Esophagus mucosa (tissue), 1 donor: ENCODE measurements at places on chromosomes 2 and 18. TPM values are rescaled to one million over a fixed set of nuclear protein-coding genes. Genes with fewer than 3 reads are reported as not detected.

DNA sequence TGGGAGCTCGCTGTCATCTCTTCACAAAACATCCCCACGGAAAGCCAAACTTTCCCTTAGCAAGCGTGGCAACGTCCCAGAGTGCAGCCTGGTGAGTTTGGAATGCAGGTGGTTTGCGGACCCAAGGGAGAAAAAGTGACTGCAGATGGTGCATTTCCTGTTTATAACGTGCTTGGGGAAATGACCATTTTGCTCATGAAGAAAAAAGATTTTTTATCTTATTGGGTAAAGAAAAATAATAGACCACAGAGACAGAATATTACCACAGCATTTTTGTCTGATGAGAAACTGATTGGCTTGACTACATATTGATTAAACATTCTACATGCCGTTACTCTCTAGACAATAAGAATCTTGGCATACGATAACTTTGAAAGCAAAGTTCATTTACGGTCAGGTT, 136.5 kb downstream of the COPS8 start:
- ATAC-seq: no peak

DNA sequence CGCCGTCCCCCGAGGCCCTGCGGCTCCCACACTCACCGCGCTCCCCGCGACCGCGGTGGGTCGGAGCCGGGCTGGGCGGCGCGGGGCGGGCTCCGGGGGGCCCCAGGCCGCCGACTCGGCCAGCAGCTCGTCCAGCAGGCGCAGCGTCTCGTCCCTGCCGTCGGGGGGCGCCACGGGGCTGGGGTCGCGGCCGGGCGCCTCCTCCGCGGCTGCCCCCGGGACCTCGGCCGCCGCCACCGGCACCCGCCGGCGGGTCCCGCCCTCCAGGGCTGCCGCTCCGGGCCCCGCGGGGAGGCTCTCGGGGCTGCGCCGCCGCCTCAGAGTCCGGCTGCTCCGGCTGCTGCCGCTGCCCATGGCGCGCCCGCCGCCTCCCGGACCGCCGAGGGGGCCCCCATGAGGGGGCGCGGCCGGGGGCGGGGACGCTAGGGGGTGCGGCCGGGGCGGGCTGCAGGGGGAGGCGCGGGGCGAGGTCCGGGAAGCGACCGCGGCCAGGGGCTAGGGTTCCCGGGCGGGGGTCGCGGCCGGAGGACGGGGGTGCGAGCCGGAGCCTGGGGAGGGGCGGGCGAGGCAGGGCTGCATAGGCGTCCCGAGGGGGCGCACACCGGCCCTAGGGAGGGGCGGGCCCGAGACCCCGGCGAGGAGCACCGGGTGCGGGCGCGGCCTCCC, at the start of gene CYS1:
Gene CYS1, minus strand, starts transcription at position 542 of the 666 bp plus-strand sequence. Its CDS starts 188 bp downstream, at position 354.
- ATAC-seq: peak; percentile 40

- no peak for ATAC-seq
These were observed 54.3 kb downstream of the TMX3 start for GRCh38 chr18:68660354-68661183.

DNA sequence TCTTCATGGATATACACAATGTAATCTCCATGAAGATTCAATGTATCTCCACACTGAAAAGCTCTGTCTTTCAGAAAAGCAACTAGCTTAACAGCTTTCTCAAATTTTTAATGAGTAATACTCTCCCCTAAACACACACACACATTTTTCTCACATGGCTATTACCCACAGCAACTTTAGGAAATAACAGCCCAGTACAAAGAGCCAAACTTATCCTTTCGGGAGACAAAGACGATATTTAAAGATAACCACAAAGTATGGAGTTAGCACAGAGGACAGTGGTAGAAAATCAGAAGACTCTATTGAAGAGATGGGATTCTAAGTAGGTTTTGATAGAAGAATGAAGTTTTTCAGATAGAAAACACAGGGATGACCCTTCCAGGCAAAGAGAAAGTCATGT, 394.9 kb upstream of the TRIB2 start:
- no peak for ATAC-seq

- peak; percentile 24 for ATAC-seq
These were observed 77.7 kb downstream of the RHOB start for GRCh38 chr2:20524412-20525040.

GRCh38 chr2:234164493-234165413, 114.3 kb downstream of the SPP2 start:
- peak; percentile 46 for ATAC-seq

DNA sequence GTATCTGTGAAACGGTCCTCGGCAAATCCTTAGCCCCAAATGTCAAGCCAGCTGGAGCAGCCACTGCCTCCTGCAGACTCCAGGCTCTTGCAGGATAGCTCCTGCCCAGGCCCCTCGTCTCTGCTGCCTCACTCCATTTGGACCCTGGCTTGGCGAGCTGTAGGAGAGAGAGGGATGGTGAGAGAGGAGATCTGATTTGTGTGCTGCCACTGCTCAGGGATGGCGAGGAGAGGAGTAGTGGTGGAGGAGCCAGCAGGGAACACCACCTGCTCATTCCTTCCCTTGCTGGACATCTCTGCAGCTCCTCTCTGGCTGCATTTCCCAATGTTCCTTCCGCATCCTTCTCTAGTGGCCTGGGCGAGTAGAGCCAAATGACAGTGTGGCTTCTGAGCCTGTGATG, 109.1 kb upstream of the NCK2 start:
- no peak for ATAC-seq

GRCh38 chr2:172811027-172811426, 75.4 kb downstream of the RAPGEF4 start:
- ATAC-seq: no peak

DNA sequence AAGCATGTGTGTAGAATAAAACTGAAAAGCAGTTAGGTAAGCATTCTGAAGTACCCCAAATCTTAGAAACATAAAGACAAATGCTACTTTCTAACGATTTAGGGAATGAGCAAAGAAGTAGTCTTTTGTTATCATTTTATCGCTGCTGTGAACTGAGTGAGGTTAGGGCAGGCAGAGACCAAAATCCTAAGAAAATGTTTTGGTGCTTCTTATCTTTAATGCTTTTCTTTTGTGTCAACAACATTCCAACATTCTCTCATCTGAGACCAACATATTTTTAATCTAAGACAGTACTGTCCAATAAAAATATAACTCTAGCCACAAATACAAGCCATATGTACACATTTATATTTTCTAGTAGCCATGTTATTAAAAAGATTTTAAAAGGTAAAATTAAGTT, 789.4 kb upstream of the PIK3C3 start:
- no peak for ATAC-seq

DNA sequence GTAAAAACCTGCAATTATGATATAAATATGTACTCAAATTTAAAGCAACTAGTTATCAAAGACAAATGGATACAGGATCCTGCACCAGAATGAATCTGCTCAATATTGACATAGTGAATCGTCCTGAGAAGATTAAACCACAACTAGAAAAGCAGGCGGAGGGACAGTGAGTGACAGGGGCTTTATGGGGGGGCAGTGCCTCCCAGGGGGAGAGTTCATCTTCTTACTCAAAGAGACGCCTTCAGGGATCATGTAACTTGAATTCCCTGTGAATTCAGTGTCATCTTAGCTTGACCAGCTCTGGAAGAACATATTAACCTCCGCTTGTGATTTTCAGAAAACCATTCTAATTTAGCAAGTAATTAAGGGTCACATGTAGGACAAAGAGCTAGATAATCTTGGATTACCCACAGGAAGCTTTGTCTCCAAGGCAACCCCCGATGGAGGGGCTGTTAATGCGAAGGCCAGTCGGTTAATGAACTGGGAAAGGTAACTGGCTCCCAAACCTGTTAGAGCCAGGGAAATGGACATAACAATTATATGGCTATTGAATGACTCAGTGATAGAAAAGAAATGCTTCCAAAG, 17.4 kb upstream of the LMAN1 start:
- no peak for ATAC-seq

GRCh38 chr18:43876748-43877147, 599.5 kb upstream of the SYT4 start:
- ATAC-seq: no peak

GRCh38 chr2:98470851-98471255, 26.2 kb downstream of the INPP4A start:
- no peak for ATAC-seq

- ATAC-seq: no peak
These were observed 120.8 kb upstream of the FOSL2 start for GRCh38 chr2:28271919-28272250.

DNA sequence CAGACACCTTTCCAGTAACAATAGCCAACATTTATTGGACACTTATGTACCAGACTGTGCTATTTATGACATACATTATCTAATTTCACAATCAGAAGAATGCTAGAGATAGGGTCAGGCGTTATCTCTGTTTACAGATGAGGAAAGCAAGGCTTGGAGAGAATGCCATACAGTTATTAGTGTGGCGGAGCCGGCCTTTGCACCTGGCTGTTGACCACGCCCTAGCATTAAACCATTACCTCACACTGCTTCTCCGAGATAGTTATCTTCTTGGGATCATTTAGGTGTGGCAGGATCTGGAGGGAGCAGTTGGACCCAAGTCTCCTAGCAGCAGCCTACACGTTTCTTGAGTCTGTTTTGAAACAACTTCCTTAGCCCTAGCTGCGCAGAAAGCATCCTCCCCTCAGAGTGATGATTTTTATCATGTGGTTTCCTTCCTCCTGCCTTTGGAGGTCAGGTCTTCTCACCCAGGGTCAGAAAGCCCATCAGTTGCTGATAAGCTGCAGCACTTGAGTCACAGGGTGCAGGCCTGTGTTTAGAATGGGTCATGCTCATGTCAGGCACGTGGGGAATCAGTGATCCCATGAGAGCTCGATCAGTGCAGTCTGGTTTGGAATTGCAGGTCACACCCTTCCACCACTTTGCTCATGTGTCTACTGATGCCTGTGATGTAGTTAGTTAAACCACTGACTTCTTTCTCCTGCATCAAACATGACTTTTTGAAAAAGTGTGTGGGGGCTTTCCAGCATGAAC, 118.2 kb downstream of the SPTBN1 start:
- peak; percentile 42 for ATAC-seq

DNA sequence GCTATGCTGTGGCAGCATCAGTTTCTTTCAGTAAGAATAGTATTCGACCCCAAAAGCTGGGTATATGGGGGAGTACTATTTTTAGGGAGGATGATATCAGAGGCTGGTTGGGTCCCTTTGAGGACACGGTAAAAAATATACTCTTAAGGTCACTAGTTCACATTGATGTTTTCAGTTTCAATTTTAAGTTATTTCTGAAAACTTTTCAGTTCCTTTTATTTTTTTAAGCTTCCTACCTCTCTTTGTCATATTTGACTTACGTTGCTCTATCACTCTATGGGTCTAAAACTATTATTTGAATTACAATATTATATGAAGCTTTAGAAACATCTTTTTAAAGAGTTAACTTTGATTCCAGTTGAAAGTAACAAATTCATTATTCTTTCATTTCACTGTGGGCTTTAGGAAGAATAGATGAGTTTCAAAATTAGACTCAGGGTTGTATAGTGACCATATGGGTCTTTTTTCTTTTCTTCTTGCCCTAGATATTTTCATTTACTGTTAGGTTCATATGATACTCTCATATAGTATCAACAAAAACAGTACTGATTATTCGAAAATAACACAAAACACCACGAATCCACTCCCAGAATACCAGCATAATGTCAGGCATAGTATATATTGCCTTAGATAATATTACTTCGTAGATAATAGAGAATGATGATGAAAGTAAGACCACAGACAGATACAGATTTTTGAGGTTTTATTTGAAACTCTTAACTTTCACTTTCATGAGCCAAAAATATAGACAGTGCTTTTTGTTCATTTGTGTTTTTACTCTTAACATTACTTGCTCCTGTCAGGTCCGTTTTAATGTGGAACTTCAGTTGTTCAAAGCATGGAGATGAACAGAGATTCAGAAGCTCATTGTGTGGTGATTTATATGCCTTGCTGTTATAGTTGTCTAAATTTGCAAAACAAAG, 9.8 kb downstream of the RMDN2 start:
- ATAC-seq: no peak

- no peak for ATAC-seq
These were observed 2.7 kb upstream of the CROCC2 start for GRCh38 chr2:240903191-240904060.

DNA sequence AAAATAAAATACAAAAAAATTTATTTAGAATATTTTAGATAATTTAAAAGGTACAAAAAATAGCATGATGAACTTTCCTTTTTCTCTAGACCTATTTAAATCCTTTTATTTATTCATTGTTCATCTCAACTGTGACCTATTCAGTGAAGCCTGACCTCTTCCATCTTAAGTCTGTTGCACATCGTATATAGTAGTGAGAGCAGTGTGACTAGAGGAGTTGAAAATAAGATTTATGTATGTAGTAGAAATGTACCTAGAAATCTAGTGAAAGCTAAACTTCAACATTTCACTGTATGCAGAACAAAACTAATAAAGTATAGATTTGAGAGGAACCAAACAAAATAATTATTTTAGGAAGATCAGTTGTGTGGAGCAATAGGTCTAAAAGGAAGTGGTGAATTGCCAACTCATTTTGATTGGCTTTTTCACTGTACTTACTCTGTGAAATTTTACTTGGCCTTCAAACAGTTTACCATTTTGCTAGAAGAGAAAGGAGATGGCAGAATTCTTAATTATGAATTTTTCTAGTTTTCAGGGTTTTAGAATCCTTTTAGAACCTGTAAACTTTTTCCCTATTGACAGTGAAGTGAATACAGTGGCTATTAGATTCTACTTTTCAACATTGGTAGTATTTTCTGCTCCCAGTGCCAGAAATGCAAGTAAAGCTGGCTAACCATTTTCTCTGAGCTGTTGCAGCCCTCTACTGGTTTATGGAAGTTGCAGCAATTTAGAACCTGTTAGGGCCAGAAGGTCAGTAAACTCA, 11.0 kb downstream of the ANKRD12 start:
- peak; percentile 65 for ATAC-seq

GRCh38 chr18:23716516-23716915, 27.3 kb downstream of the LAMA3 start:
- peak; percentile 85 for ATAC-seq

- ATAC-seq: no peak
These were observed 34.8 kb downstream of the ADNP2 start for GRCh38 chr18:80143881-80144280.

DNA sequence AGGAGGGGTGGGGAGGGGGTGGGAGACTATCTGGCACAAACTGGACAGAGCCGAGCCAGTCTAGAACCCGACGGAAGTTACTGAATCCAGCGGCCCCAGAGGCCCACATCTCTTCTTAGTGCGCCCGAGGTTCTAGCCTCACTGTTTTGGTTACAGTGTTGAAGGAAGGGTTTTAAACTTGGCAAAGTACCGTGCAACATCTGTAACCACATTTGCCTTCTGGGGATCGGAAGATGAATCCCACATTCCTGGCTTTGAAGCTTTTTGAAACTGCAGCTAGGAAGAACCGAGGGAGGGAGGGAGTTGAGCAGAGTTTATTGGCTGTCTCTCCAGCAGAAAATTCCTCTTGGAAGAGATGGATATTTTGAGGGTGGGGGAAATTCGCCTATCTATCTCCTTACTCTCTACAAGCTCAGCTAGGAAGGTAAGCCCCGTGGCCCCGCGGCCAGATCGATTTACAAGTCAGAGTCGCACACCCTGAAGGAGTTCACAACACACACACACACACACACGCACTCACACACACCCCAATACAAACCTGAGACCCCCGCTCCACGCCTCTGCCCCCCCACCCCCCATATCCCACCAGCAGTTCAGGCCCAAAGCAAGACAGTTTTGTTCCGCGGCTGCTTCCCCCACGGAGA, 1.0 kb downstream of the ACVR1 start:
- no peak for ATAC-seq

The OSBPL6 gene
- 6.5 TPM for total RNA-seq

The MBD5 gene
- total RNA-seq: 19.3 TPM

The SERPINE2 gene
- 63.7 TPM for total RNA-seq

The FAM161A gene
- total RNA-seq: 1.3 TPM

The CNTNAP5 gene
- not detected for total RNA-seq

The EFHD1 gene
- total RNA-seq: 1.1 TPM

The WNT10A gene
- total RNA-seq: 3.4 TPM

The BOLL gene
- total RNA-seq: not detected

The CABYR gene
- total RNA-seq: 1.4 TPM

The KIF1A gene
- total RNA-seq: 0.12 TPM

The HOXD4 gene
- 0.36 TPM for total RNA-seq

The FBXO36 gene
- 1.8 TPM for total RNA-seq

The CCDC141 gene
- total RNA-seq: 0.28 TPM
